ENCODE measurements at places on chromosomes 12 and 14.

DNA sequence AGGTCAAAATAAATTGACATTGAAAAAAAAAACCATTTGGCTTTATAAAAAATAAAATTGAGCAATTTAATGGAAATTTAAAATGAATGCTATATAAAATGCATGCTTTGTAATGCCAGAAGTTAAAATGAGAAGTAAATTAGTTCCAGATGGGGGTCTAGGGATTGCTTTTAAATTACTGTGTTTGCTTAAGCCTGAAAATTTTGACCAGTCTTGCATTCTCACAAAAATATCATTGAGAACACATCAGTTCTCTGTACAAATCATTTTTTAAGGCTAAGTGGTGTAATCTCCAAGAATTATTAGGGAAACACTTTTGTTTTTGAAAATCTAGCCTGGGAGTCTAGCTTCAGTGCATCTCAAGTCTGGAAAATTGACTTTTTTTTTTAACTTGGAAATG lies 90.7 kb downstream of the RERG start:
- DNase-seq: no peak

DNA sequence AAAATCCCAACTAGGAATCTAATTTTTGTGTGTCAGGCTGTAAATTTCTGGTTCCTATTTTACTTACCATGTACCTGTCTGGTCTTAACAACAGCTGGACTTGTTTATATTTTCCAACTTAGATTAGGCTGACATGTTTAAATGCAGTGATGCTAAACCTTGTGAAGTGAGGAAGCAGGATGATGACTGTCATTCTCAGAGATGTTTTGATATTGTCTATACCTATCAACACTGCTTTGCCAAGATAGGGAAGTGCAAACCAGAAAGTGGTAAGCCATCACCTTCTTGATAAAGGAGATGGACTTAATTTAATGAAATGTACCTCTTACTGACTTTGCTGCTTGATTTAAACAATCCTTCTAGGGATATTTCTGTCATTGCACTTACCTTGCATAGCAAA lies 2.1 kb downstream of the BICD1 start:
- no peak for DNase-seq

GRCh38 chr12:124617615-124618014 lies 50.2 kb upstream of the NCOR2 start:
- DNase-seq: no peak

GRCh38 chr14:20631023-20631879 lies 10.2 kb downstream of the OR6S1 start:
- no peak for DNase-seq

DNA sequence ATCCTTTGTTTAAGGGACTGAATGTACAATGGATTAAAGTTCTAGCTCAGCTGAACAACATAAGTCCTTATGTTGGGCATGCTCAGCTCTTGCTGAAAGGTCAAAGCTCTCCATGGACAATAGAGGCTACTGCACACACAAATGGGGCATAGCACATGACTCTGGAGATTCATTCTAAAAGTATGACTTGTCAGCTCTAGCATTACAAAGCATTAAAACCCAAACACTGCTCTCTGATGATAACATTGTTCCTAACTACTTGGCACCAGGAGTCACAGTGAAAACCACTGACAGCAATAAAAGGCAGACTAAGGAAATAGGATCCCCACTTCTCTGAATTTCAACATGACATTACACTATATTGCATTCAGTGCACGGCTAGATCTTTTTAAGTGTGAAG lies 21.9 kb upstream of the FSCB start:
- peak; percentile 13 for DNase-seq

DNA sequence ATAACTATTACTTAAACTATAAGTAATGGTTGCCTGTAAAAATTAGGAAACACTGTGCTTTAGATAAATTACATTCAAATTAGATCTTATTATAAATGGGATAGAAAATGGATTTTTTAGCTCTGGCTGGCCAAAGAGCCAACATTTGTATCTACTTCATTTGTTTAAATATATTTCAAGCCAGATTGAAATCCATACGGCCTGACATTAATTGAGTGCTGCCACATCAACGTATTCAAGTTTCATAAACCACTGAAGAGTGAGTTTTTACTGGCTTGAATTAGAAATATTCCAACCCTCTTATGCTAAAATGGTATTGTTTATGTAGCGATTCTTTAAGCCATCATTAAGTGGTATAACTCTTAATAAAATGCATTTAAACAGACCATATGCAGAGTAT lies 133.3 kb downstream of the VRK1 start:
- no peak for DNase-seq

DNA sequence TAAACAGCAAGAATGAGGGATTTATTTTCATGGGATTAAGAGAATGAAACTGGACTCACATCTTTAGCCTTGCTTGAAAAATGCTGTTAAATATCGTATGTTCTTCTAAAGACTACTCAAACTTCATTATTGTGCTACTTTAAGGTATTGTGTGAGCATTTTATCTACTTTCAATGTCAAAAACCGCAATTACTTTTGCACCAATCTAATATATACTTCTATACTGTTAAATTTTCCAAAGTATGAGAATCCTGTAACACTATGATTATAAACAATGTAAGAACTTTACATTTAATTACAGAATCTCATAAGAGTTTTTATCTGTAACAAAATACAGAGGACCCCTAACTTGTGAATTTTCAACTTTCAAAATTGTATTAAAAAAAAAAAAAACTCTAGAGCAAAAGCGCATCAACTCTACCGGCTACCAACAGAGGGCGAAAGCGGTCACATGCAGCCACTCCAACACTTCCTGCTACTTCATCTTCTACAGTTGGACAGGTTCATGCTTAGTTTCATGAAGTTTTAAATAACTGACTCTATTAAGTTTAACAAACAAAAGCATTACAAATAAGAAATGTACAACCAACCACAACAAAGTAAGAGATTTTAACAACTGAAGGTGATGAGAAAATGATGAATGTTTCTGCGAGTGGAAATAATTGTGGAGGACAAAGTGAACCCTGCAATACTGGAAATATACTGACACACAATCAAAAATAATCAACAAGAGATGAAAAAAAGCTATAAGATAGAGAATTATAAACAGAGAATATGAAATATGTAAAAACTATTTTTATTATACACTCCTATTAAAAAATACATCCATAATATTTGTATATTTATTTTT lies 210.9 kb downstream of the MED13L start:
- no peak for DNase-seq
